ENCODE measurements at places on chromosomes 1 and 21.
A peak's percentile ranks its signal among the peaks of the same experiment; 100 is the strongest.

- DNase-seq: no peak
These were observed 74.7 kb downstream of the PSMG1 start for GRCh38 chr21:39108291-39109162.

- no peak for DNase-seq
These were observed 158.5 kb downstream of the TSEN15 start for GRCh38 chr1:184210031-184210430.

- DNase-seq: no peak
These were observed 2.8 kb upstream of the GALNT2 start for GRCh38 chr1:230064283-230064682.

GRCh38 chr1:59985911-59986515 is 59.4 kb upstream of the CYP2J2 start:
- DNase-seq: no peak

GRCh38 chr1:69029649-69030048 is 532.8 kb upstream of the DEPDC1 start:
- no peak for DNase-seq

- no peak for DNase-seq
These were observed 38.1 kb upstream of the LBR start for GRCh38 chr1:225465793-225466517.

GRCh38 chr1:232389744-232390143 is 240.2 kb downstream of the SIPA1L2 start:
- no peak for DNase-seq

DNA sequence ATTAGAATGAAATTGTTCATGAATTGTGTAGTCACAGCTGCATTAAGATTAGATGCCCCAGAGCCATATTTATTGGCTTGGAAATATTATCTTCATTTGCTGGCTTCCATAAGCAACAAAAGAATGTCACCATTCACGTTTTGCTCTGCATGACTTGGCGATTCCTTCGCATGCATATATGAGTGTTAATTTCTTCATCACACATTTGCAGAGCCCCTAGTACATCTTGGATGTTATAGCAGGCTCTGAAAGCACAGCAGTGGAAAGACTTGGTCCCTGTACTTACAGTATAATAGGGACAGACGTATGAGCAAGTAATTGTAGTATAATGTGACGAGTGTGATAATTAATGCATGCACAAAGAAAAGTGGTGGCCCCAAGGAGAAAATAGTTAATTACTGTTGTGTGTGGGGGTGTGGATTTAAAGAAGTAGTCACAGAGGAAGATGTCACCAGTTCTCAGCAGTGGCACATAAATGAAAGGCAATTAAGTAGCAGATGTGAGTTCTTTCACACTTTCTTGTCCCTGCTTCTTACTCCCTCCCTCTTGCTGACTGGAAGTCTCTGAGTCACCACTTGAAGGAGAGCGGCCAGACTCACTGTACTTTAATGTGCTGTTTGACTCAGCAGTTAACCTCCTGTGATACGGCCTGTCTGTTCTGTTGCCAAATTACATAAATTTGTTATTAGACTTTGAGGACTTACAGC is 21.0 kb downstream of the S100A10 start:
- DNase-seq: peak; percentile 80

DNA sequence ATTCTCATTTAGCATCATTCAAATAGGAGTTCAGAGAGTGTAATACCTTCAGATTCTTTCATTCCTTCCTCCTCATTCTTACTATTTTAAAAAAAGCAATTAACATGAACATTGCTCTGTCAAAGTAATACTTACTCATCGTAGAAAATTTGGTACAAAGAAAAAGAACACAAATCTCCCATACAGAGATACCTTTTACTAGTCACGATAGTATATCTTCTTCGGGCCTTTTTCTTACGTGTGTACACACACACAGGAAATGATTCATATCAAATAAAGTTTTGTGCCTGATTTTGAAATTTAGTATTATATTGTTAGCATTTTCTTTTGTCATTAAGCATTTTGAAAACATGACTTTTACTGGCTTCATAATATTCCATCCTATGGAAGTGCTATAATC is 52.9 kb downstream of the NCF2 start:
- DNase-seq: no peak

DNA sequence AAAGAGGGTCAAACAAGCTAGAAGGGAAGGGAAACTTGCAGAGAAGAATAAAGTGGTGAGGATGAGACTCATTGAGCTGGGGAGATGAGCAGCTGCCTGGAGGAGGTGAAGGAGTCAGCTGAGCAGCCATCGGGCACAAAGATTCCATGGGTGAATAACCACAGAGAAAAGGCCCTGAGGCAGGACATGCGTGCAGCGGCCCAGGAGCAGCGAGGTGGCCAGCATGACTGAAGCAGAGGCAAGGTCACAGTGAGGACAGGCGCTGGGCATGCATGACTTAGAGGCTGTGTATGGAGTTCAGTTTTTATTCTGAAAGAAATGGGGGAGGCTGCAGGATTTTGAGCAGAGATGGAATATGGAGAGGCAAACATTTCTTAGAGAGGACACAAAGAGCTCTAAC is 24.9 kb downstream of the OLFML2B start:
- DNase-seq: no peak

GRCh38 chr1:201713086-201713810 is 115.7 kb upstream of the IPO9 start:
- DNase-seq: peak; percentile 95

- DNase-seq: no peak
These were observed 74.1 kb upstream of the PLA2G4A start for GRCh38 chr1:186754542-186755145.

DNA sequence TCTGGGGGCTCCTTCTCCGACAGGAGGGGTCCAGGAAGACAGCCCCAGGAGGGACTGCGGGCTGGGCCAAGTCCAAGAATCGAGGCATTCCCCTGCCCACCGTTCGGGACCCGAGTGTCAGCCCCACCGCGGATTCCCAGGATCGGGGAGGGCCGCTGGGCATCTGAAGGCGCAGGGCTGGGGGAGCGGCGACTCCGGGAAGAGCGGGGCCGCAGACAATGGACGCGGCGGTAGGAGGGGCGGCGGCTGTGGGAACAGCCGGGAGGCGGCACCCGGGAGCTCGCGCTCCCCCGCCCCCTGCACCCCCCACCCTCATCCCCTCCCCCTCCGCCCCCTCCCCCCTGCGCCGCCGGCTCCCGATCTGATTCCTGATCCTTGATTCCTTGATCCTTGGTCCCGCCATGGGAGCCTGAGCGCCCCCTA is at the start of gene VANGL2:
Gene VANGL2 (plus strand): TSS at position 342 of the 423 bp plus-strand sequence. CDS start 15,274 bp downstream, outside the sequence.
- peak; percentile 92 for DNase-seq

DNA sequence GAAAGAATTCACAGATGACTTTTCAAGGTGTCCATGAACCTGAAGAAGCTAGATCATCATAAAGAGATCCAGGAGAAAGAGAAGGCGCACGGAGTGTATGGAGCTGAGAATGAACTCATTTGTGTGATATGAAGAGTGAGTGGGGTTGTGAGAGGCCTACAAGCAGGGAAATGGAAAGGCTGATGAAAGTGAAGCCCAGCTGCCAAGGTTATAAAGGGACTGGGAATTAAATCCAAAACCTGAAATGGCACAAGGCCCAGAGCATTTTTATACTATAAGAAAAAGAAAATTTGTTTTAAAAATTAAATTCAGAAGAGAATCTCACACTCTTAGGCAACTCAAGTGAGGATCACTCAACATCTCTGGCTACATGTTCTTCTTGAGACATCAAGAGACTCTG is 43.4 kb downstream of the HSD3B1 start:
- no peak for DNase-seq

GRCh38 chr1:241086686-241087085 is 270.3 kb downstream of the RGS7 start:
- peak; percentile 7 for DNase-seq

- no peak for DNase-seq
These were observed 165.5 kb downstream of the ZSCAN20 start for GRCh38 chr1:33637846-33638440.

DNA sequence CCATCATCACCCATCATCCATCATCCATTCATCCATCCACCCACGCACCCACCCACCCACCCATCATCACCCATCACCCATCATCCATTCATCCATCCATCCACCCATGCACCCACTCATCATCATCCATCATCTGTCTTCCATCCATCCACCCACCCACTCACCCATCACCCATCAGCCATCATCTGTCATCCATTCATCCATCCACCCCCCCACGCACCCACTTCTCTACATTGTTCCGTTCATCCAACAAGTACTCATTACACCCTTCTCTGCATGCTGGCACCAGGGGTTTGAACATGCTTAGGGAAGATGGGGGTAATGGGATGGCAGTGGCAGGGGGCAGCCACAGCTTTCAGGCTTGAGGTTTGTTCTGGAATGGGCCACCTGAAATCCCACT is 82.1 kb downstream of the ADARB1 start:
- no peak for DNase-seq

- DNase-seq: no peak
These were observed 27.6 kb upstream of the NBL1 start for GRCh38 chr1:19616489-19616888.

- no peak for DNase-seq
These were observed 8.2 kb upstream of the NEK2 start for GRCh38 chr1:211683396-211684297.

DNA sequence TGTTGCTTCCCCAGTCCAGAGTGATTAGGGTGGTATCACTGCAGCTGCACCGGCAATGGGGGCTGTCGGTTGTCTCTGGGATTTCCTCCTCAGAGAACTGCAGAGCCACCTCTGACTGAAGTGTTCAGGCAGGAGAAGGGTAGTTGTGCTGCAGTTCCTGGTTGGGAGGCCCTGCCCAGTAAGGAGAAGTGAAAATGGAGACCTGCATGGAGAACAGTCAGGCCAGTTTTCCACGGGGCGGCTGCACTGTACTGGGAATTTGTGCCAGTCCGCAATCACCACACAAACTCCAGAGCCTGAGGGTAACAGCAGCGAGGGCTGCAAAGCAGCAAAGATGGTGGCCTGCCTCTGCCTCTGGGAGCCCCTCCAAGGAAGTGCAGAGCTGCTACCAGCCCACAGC is 58.1 kb upstream of the CCDC190 start:
- DNase-seq: no peak

DNA sequence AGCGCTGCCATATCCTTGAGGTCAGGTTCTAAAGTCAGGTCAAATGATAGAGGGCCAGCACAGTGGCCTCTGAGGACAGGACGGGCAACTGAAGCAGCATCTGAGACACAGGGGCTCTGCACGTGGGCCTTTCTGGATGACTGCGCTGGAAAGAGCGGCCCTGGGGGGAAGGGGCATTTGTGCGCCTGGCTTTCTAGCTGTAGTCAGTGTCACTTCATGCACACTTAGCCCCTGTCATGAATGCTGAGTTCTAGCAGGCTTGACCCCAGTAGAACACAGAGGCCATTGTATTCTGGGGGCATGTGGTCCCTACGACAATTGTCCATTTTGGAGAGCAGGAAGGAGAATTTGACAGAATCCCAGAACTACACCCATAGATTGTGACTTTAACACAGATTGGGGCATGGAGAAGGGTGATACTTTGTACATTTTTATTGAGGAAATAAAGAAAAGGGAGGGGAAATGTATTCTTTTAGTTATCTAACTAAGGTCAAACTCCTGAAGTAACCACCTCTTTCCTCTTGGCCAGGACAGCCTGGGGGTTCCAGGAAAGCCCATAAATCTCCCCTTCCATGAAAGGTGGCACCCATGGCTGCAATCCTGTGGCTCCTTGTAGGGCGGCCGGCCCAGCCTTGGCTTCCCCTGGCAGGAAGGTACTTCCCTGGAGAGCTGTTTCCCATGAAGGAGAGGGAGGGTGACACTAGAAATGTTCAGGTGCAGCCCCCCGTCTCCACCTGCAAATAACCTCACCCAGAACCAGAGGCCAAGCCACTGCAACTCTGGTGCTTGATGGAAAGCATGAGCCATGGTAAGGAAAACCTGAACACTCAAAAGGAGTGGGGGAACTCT is 34.4 kb downstream of the NTPCR start:
- no peak for DNase-seq

DNA sequence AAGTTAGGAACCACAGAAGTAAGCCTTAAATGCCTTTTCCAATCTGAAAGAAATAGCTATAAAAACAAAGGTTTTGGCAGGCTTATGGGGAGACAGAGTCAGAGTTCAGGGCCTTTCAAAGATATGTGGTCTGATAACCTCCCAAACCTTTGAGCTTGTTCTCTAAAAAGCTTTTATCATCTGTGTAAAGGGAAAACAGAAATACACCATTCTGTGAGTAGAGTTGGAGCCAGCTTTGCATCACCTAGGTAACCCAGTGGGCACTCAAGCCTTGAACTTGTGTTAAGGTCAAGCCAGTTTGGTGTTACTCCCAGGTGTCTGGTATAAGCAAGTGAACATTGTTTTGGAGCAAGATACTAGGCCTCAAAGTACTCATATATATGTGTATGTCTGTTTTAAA is 50.1 kb downstream of the LAMC1 start:
- DNase-seq: no peak

DNA sequence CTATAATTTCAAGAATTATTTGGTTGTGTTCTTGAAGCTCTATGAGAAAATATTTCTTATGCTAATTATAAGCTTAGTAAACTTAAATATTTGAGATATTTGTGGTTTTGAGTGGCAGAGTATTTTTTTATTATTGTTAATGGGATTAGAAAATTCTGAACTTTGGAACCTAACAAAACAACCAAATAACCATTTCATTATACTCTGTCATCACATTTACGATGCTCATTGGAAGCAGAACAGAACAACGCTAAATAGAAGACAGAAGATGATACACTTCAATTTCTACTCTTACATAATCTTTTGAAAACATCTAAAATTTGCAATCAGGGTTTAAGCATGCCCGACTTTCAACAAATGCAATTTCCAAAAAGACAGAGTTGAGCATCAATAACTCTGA is 270.2 kb downstream of the PTPRC start:
- DNase-seq: no peak

- peak; percentile 37 for DNase-seq
These were observed at the start of gene PLEKHA6 for GRCh38 chr1:204359474-204360255. Gene PLEKHA6 (minus strand): TSS chr1:204359929. CDS start chr1:204273727, 86,202 bp downstream.

DNA sequence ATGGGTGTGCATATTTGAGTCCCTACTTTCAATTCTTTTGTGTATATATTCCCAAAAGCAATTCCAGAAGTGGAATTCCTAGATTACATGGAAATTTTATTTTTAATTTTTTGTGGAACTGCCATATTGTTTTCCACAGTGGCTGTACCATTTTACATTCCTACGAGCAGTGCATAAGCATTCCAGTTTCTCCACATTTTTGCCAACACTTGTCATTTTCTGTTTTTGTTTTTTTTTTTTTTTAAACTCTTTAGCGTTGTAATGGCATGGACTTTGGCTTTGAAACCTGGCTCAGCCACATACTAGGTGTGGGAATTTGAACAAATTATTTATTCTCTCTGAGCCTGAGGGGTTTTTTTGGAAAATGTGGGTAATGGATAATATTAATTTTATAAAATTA is 214.5 kb upstream of the UBE2U start:
- no peak for DNase-seq

GRCh38 chr1:181057079-181057478 is 23.3 kb downstream of the MR1 start:
- no peak for DNase-seq
